ENCODE measurements at places on chromosomes 13 and 19.

GRCh38 chr13:59373341-59373740 lies 790.4 kb downstream of the DIAPH3 start:
- no peak for DNase-seq

DNA sequence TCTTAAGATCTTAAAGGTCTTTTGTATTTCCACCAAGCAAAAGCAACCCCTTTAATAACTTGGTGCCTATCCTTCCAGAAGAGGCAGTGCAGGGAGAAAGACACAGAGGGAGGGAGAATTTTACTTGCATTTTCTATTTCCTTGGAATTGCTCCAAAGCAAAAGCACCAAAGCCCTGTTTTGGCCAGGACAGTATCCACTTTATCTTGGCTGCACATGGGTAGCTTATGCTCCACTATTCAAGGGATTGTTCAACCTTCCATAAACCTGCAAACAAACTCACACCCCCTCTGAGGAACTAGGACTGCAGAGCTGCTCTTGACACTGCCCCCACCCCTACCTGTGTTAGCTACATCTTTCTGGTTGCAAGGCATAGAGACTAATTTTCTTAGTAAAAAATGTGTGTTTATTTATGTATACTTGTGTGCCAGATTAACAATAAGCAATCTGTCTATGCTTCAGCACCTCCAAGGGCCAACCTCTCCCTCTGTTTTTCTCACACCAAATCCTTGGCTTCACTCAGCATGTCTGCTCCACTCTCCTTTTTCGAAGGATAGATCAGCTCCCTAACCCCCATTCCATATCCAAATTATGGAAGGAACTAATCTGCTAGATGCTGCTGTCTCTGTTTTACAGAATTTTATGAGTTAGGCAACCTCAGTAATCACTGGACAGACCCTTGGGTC lies 68.1 kb upstream of the KLF12 start:
- DNase-seq = no peak

GRCh38 chr13:98676239-98676638 lies 76.2 kb downstream of the SLC15A1 start:
- no peak for DNase-seq

GRCh38 chr13:96958286-96958891 lies 35.9 kb downstream of the OXGR1 start:
- DNase-seq = no peak

GRCh38 chr13:110277357-110277975 lies 29.5 kb downstream of the COL4A1 start:
- DNase-seq = no peak

- no peak for DNase-seq
Measured at GRCh38 chr19:34482380-34483250, 1.1 kb downstream of the WTIP start.

- no peak for DNase-seq
Measured at GRCh38 chr13:24678151-24678550, 2.1 kb upstream of the ATP12A start.

DNA sequence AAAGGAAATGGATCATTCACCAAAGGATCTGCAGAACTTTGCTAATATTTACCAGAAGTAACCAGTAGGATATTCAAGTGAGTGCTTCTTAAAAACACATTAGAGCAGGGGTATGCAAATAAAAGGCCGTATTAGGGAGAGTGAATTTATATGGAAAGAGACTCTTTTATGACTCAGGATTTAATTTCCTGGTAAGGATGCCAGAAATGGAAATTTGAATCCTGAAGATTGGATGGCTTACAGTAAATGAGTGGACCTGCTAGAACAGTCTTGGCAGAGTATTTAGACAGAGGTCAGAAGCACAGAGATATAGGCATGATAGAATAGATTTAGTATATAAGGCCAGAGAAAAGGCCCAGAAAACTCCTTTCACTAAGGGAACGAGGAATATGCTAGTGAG lies 201.6 kb downstream of the SLITRK5 start:
- DNase-seq = no peak

- DNase-seq = no peak
Measured at GRCh38 chr19:48752496-48753365, at the start of gene FUT1. Gene FUT1, minus strand, starts transcription at chr19:48752641. Its CDS starts 1,360 bp downstream, at chr19:48751281.

DNA sequence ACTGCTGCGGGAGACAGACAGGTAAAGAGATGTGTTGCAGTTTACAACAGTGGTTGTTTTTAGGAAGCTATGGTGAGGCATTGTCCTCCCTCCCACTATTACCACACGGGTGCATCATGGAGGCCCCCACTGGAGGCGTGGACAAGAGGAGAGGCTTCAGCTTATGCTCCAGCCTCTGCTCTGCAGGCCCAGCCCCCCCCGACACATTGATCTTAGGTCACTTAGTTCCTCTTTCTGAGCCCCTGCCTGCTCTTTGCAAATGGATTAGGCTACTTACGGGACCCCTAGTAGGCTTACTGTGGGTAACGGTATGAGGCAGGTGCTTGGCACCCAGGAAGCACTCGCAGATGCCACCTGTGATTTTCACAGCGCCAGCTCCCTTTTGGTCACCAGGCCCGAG lies 123.9 kb downstream of the SLC7A1 start:
- DNase-seq = no peak

DNA sequence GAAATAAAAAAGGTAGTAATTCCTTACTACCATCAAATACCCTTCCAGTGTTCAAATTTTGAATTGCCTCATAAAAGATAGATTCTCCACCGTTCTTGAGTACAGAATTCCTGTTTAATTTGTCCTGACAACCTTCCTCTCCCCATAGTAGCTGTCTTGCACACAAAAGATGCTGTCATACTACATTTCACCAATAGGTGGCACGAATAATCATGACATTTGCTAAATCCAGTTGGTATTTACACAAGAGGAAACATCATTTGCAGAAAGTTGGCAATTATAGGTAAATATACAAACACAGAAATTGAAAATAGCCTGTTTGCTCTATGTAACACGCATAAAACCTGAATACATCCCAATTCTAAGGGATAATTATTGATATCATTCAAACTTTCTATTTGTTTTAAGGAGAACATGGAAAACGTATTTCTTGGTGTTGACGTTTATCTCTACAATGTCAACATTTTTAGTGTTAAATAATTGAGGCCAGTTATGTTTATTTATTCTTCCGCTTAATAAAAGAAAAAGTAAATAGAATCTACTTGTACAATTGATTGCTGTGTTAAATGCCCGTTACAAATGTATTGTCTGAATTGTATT lies 58.3 kb upstream of the CLDN10 start:
- DNase-seq = no peak

DNA sequence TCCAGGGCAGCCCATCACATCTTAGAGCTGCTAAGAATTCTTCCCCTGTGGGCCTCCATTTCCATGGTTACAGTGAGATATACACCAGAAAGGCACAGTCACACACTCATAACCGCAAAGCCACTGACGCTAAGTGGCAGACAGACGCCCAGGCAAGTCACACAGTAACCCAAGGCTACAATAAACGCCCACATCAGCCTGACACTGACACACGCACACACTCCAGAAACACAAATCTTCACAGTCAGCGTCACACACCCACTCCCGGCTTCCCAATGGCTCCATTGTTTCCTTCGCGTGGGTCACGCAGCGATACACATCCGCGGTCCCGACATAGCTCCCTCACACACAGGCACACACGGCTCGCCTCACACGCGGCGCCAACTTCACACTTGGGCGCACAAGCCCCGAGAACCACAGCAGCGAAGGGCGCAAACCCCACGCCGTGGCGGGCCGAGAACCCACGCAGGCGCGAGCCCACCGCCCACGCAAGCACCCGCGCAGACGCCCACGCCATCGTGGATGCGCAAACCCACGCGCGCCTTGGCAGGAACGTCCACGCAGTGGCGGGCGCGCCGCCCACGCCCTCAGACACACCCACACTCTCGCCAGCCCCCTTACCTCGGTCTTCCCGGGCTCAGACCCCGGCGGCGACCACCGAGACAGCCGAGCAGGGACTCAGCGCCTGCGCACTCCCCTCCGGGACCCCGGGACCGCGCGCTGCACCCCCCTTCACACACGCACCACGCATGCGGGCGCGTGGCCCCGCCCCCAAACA lies at the start of gene ZNF667:
Gene ZNF667 (minus strand): TSS at position 695 of the 778 bp plus-strand sequence. CDS start 14,975 bp downstream, outside the sequence.
- DNase-seq = peak; percentile 4

DNA sequence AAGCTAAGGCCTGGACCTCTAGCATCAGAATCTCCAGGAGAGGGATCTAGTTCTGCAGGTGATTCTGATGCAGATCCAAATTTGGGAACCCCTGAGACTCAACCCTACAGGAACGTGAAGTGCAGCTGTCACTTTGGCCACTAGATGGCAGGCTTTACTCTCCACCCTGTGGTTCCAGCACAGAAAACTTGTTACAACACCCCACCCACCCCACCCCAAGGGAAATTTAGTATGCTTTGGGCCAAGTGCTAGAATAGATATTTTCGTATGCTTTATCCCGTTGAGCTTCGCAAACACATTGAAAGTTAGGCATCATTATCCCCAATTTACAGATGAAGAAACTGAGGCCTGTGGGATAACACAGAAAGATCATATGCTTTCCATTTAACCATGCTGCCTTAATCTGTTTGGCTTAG lies 232.0 kb downstream of the B3GLCT start:
- DNase-seq = peak; percentile 32

DNA sequence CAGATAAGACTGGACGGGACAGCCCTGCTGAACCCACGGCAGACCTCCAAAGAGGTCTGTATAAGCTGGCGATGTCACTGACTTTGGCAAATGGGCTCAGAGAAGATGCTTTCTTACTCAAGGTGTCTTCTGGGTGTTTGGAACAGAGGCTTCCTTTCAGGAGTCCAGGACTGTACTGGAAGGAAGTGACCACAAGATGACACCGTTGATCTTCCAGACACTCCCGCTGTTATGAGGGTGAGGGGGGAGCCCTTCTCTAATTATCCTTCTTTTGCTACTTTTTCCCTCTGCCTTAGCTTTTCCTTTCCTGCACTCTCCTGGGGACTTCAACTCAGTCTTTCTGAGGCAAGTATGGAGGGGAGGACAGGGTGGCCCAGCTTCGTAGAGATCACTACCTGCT lies 65.2 kb upstream of the ZNF599 start:
- DNase-seq = no peak

DNA sequence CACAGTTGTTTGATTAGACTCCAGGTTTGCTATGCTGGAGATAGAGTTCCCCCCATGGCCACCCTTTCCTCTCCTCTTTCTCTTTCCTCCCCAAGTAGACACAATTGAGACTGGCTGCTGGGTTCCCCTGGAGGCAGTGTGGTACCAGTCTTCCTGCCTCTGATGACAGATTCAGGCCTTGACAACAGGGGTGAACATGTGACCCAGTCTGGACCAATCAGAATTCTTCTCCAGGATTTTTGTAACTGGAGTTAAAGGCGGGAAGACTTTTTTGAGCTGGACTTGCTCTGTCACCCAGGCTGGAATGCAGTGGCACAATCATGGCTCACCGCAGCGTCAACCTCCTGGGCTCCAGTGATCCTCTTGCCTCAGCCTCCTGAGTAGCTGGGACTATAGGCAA lies 48.7 kb downstream of the CCNE1 start:
- no peak for DNase-seq

GRCh38 chr13:82747291-82747690 lies 1135.0 kb downstream of the SLITRK1 start:
- no peak for DNase-seq

GRCh38 chr19:10763828-10764339 lies 46.0 kb downstream of the DNM2 start:
- DNase-seq = no peak

DNA sequence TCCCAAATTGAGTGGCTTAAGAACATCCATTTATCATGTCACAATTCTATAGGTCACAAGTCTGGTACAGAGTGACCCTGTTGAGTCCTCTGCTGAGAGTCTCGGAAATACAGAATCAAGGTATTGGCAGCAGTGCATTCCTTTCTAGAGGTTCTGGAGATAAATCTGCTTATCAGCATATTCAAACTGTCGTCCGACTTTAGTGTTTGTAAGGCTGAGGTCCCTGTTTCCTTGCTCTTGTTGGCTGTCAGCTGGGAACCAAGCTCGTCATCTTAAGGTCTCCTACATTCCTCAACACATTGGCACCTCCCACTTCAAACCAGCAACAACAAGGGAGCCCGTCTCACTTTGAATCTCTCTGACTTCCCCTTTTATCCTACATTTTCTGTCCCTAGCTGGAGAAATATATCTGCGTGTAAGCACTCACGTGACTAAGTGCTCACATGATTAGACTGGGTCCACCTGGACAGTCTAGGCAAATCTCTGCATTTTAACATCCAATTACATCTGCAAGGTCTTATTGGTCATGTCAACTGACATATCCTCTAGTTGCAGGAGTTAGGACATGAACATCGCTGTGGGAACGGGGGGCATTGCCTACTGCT lies 886.8 kb downstream of the PCDH9 start:
- no peak for DNase-seq

DNA sequence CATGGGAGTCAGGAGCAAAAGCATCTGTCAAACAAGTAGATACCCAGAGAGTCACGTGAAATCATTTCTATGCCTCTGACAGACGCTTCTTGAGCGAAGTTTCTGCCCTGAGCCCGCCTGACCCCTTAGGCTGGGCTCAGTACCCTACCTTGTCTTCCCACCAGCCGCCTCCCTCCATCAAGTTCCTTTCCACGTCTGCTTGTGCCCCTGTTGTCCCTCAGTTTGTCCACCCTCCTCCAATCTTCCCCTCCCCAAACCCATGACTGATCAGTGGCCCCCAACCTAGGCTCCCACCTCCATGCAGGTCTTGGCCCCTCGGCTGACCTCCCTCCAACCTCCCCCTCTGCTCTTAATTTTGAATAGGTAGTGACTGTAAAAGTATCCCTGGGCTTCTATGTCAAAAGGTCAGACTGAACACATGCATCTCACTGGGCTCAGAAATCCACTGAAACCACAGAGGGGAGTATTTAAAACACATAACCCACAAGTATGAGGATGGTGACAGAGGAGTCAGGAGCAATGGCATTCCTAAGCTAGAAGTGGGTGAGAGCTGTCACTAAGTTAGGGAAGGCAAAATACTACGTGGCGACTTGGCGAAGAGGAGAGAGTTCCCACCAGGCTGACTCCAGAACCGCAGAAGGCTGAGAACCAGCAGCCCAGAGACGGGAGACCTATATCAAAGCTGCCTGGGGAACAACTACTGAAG lies 1.7 kb upstream of the ZNF446 start:
- DNase-seq = no peak

DNA sequence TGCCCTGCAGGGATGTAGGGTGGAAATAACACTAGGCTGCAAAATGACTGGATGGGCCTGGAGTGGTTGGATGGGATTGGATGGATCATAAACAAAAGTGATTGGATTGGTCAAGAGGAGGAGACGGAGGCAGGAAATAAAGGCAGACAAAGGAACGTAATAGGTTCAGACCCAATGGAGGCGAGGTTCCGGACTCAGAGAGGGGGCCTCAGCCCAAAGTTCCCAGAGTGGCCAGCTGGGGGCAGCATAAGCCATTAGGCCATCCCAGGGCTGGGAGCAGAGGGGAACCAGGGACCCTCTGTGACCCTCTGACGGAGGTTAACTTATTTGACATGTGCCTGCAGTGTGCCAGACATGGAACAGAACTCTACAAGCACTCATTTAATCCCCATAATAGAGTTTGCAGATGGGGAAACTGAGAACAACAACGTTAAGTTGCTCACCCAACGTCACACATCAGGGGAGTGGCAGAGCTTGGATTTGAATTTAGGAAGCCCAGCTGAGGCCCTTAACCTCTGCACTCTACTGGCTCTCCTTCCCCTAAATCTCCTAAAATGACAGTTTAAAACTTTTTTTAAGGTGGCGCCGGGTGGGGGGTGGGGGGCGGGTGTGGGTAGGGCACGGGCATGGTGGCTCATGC lies 15.3 kb upstream of the MAP1S start:
- DNase-seq = peak; percentile 74

- DNase-seq = no peak
Measured at GRCh38 chr19:14135985-14136508, 342 bp downstream of the ASF1B start.

GRCh38 chr13:110124201-110124940 lies 182.6 kb downstream of the COL4A1 start:
- no peak for DNase-seq
